Stimulated activated CD8-positive, alpha-beta memory T cell treated with anti-CD3 and anti-CD28 coated beads, Interleukin-7, amount 100 ng/mL, for 48 hours (primary cell): ENCODE measurements at places on chromosomes 1 and 21.

- DNase-seq = no peak
Observed at GRCh38 chr1:89274411-89274857, 1.8 kb upstream of the GBP5 start.

DNA sequence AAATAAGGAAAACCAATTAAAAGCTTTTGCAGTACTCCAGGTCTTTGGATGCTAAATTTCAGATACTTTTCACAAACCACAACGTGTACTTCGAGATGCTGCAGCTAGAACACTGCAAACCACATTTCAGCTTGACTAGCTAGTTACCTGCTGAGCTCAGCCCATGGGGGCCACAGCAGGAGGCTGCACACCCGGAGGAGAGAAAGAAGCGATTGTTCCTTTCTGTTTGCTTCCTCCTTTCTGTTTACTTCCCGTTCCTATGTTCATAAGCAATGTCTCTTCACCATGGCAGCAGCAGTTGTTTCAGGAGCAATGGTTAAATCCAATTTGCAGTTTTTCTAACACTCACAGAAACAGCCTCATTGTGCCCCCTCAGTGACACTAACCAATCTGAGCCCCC lies 225.6 kb upstream of the FGGY start:
- no peak for DNase-seq

DNA sequence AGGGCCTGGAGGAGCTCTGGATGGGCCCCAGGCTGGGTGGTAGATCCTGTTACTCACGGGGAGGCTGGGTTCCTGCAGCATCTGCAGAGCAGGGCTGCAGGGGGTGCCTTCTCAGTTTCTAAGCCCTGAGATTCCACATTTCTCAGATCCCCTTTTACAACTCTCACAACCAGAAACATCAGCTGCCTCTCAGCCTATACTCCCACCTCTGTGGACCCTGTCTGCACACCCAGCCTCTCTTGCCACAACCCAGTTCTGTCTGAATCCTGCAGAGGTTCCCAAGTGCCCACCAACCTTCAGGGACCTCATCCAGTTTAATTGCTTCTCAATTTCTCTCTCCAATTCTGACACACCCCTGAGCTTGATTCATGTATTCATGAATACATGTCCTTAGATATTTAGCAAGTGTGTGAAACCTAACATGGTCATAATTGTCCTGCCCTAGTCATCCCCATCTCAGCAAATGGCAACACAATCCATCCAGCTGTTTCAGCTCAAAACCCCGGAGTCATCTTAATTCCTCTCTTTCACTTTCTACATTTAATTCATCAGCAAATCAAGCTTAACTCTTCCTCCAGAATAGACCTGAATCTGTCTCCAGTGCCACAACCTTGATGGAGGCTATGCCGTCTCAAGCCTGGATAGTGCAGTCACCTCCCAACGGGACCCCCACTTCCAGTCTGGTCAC lies 57.0 kb upstream of the NEK2 start:
- no peak for DNase-seq

DNA sequence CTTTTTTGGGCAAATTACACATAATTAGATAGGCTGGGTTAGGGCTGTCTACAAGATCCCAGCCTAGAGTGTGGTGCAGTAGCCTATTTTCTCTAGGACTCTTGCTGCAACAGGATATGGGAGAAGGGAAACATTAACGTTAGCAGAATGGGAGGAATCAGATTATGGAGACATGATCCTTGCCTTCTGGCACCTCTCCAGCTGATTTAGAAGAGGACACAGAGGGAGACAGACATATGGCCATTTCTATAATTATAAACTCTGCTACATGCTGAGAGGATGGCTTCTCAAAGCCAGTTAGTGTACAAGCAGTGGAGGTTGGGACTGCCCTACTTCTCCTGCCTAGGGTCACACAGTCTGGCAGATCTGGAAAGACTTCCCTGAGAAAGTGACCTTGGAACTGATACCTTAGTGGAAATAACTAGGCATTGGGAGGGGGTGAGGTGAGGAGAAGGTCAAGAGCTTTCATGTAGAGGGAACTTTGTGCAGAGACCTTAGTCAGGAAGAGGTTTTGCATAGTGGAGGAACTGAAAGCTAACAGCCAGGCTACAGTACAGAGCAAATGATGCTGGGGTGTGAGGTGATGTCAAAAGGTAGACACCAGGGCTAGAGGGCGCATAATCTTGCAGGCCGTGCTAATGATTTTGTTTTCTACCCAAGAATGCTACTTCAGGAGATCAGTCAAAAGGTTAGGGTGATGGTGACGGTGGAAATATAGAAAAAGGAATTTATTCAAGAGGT lies 1.2 kb upstream of the CD1D start:
- DNase-seq = no peak

DNA sequence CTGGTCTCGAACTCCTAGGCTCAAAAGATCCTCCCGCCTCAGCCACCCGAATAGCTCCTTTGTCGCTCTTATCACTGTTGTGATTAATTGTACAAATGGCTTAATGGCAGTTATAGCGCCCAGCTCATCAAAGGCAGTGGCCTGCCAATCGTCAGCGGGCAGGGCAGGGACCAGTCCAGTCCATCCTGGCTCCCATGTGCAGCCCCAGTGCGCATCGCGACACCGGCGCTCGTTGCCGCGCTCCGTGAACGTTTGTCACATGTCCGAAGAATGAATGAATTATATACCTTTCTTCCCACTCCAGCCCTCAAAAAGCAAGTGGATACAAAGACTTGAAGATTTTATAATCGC lies 18.4 kb downstream of the MTX1 start:
- DNase-seq = peak; percentile 28

DNA sequence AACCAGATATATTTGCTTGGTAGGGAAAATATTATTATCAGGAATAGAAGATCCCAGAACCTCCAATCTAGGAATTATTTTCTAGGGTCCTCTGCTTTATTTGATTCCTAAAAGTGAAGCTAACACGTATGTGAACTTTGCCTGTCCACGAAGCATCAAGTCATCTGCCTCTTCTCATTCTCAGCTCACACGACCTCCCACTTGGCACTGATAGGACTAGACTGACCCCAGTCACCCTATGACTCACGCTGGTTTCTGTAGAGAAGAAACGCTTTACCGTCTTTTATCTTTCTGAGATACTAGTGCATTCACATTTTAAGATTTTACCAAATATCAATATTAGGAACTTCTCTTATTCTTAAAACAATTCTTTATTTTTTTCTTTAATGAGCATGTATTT lies 2.0 kb upstream of the KRTAP19-7 start:
- DNase-seq = no peak

GRCh38 chr1:43465505-43466067 lies 11.9 kb upstream of the HYI start:
- no peak for DNase-seq

GRCh38 chr1:245215071-245215470 lies 60.3 kb downstream of the KIF26B start:
- DNase-seq = no peak

GRCh38 chr21:44958471-44959191 lies 18.8 kb downstream of the SLX9 start:
- DNase-seq = no peak
